ENCODE measurements at places on chromosomes 11 and 22.

DNA sequence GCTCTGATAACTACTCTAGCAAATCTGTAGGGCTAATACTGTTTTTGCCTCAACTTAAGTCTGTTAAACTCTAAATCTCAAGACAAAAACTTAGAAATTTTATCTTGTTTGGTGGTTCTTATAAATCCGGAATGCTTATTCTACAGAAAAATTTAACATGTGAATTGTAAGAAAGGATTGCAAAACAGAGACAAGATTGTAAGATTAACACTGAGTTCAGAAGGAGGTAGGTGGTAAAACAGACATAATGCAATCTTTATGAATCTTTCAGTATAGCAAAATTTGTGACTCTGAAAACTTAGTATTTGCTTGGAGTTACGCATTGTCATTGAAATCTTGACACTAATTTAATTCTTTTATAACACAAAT is 263.9 kb downstream of the SBF2 start:
- no peak for DNase-seq

- DNase-seq: no peak
These were observed 60.6 kb upstream of the CD44 start for GRCh38 chr11:35078470-35078735.

- no peak for DNase-seq
These were observed 29.5 kb downstream of the TRIOBP start for GRCh38 chr22:37726241-37726887.

DNA sequence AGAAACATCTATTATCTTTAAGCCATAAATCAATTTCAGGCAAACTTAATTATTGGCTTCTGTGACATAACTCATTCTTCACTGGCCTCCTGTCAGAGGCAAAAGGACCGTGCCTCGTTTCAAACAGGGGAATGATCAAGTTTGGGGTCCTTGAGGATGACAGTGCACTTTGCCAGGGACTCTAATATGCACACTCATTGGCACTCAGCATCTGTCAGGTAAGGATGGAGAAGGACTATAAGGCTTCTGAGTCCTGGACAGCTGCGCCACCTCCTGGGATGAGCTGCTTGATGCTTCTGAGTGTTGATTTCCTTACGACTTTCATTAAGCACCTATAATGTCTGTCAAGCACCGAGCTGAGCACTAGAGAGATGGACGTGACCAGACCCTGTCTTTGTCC is 20.2 kb downstream of the BPIFC start:
- no peak for DNase-seq

DNA sequence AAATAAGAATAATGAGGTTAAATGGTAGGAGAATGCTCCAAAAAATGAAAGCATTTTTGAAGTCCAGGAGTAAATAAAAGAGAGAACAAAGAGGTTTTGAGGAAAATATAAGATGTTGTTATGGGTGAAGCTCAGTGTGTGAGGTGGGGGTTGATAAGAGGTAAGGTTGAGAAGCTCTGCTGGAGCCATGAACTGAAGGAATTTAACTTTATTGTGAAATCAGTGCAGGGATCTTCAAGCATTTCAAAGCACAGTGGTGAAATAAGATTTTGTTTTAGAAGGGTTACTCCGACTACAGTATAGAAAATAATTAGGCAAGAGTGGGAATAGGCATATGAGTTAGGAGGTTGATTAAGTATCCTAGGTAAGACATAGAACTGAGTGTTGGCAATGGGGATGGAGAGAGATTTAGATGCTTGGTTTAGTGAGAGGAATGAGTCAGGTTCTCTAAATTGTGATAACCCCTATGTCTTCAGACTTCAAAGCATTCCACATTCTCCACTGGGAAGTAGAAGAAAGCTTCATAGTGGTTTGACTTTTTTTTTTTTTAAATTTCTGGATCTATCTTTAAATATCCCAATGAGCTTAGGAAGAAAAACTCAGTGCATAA is 403.2 kb downstream of the AASDHPPT start:
- no peak for DNase-seq

GRCh38 chr11:8989453-8989852 is 14.3 kb downstream of the NRIP3 start:
- no peak for DNase-seq

DNA sequence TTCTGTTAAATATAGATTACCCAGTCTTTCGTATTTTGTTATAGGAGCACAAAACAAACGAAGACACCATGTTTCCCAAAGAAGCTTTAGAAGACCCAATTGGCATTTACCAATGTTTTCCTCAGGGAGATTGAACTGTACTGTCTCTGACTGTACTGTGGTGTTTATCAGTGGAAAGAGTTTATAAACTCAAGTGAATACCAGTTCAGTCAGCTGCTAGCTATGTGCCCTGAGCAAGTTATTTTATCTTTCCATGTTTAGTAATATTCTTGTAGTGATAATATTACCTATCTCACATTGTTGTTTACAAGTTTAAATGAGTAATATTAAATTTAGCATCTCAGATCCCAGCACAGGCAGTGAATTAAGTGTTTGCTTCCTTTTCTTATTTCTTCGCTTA is 773.2 kb downstream of the KCNA4 start:
- DNase-seq: no peak

DNA sequence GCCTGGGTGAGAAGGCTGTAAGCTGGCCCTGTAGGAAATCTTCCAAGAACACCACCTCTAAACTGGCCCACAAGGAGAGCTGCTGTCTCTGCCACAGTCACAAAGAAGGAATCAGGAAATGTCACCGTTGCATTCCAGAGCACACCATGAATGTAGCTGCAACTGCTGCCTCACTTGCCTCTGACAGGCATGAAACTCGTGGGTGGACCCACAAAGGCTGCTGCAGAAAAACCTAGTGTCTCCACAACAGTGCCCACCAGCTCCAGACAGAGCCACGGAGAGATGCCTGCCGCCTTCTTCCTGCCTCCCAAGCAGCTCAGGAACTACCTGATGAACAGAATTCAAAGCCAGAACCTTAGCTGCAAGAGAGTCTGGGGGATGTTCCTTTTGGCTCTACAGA is 10.5 kb downstream of the DNAJB13 start:
- no peak for DNase-seq

GRCh38 chr11:39327302-39327701 is 2132.2 kb downstream of the LRRC4C start:
- DNase-seq: no peak

DNA sequence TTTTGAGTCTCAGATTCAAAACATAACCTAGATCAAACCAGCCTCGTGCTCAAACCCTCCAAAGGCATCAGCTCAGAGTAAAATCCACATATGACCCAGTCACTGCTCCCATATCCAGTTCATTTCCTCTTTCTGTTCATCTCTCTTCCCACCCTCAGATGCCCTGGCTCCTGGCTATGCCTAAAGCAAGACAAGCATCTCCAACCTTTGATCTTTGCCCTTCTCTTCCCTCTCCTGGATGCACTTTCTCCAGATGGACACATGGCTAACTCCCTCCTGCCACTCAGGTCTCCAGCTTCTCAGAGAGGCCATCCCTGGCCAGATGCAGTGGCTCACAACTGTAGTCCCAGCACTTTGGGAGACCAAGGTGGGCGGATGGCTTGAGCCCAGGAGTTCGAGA is 14.3 kb upstream of the CREB3L1 start:
- DNase-seq: no peak

GRCh38 chr11:79259800-79260199 is 181.0 kb downstream of the TENM4 start:
- no peak for DNase-seq

- DNase-seq: no peak
These were observed 33.5 kb upstream of the RAB38 start for GRCh38 chr11:88208745-88209144.

GRCh38 chr22:45709866-45710265 is 38.2 kb downstream of the ATXN10 start:
- no peak for DNase-seq

DNA sequence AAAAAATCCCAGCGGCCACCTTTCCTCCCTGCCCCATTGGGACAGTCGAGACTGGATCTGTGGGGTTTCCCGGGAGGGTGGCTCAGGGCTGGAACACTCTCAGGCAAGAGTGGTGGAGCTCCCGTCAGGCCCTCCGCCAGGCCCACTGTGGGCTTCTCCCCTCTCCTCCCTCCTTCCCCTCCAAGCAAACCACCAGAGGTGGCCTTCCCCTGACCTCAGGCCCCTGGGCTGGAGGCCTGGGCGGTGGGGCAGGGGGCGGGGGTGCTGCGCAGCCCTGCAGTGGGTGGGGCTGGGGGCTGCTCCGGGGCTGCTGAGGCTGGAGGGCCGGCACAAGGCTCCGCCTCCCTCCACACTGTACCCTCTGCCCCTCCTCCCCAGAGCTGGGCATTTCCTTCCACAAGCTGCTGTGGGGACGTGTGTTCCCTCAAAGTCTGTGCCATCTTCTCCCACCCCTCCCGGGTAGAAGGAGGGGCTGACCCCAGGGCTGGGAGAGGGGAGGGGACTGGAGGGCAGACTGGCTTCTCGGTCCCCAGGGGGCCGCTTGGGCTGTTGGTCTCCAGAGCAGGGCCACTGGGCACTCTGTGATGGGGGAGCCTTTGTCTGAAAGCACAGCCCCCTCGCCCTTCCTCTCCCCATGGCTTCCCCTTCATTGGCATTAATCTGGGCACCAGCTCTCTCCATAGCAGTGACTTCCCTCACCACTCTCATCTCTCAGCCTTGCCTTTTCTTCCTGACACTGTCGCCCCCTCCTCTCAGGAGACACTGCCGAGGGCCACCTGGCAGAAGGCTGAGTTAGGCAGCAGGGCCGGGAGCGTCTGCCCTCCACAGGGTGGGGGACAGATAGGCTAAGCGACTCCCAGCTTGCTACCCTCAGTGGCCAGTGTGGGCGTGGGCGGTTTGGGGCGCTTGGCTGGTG is 7.1 kb downstream of the RCOR2 start:
- DNase-seq: no peak
